M059J (cell line): ENCODE measurements at places on chromosomes 4 and X.
A peak's percentile ranks its signal among the peaks of the same experiment; 100 is the strongest.

DNA sequence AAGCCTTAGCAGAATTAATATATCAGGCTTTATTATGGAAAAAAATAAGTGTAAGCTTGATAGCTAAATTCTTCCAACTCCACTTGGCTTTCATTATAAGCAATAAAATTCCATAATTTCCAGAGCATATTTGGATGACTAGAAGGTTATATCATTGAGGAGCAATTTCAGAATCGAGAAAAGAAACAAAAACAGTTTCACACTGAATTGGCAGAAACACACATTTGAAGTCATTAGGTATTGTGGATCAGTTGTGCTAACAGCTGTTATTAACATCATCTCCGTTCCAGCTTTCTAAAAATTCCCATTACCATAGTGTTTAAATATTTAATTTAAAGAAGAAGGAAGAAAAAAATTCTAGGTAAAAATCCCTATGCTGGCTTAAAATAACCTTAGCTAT is 92.6 kb downstream of the ANTXR2 start:
- no peak for DNase-seq

GRCh38 chr4:112898357-112899141 is 150.9 kb upstream of the ANK2 start:
- DNase-seq = no peak

GRCh38 chrX:41480508-41481260 is 33.5 kb downstream of the NYX start:
- no peak for DNase-seq

DNA sequence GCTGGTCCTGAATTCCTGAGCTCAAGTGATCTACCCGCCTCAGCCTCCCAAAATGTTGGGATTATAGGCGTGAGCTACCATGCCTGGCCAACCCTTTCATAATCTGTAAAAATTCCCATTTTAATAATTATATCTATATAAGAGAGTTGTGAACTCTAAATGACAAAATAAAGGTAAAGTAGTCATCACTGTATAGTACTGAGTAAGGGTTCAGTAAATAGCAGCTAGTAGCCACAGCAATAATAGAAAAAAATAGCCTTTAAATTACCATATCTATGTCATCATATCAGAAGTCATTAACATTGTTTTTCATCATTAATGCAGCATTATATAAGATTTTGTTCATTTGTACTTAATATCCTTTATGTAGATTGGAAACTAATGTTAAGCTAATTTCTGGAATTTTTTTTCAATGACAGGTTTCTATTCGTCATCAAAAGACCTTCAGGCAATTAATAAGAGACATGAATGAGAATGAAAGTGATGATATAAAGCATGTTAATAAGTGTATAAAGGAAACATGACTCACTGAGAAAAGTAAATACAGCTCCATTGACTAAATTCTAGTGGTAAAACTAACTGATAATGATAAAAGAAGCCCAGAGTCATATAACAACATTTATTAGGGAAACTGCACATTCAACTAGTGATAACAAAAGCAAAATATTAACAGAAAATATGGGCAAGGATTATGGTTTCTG is 85.9 kb upstream of the UGT8 start:
- peak; percentile 29 for DNase-seq

DNA sequence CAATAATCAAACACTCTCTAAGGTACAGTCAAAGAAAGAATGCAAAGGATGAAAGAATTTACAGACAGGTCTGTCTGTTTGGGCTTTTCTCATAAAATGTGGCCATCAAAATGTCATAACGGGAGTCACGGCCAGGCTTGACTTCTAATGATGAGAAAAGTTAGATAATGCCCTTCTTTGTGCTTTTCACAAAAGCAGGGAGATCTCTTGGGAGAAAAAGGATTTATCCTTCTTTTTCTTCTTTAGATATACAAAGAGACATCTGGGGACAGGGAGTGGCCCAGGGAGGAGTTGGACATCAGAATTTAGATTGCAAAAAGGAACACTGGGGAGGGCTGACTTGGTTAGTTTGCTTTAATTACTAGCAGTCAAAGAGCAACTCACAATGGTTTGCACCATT is 93.1 kb downstream of the SLC39A8 start:
- DNase-seq = no peak

- DNase-seq = peak; percentile 55
These were observed 32.7 kb upstream of the AMBN start for GRCh38 chr4:70559211-70559830.

DNA sequence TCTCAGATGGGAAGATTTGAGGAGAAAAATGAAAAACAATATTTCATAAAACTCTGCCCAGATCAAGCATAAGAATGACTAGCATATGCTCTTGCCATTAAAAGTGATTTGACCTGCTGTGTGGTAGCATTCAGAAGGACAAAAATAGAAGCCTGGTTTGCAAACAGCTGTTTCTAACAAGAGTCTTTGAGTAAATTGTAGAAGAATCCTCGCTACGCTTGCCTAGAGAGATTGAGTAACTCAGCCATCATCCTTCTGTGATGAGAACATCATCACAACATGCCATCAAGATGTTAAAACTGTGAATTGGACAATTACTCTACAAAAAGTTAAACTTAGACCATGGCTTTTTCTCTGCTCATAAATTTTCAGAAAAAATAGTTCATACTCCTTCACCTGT is 168.9 kb upstream of the PUDP start:
- no peak for DNase-seq

GRCh38 chr4:51895816-51896408 is 53.0 kb downstream of the DCUN1D4 start:
- peak; percentile 56 for DNase-seq

- no peak for DNase-seq
These were observed 127.8 kb upstream of the FRMPD4 start for GRCh38 chrX:12010436-12010835.

DNA sequence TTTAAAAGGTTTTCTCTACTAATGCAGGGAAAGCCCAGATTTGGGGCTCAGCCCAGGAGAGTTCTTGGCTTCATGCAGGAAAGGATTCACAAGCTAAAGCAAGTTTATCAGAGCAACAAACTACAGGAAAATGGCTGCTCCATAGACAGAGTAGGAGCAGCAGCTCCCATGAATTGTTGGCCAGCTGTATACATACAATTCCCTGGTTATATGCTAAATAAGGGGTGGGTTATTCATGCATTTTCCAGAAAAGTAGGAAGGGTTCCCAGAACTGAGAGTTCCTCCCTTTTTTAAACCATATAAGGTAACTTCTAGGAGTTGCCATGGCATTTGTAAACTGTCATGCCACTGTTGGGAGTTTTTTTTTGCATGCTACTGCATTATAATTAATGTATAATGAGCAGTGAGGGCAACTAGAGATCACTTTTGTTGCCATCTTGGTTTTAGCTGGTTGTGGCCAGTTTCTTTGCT is 2.6 kb downstream of the C4orf33 start:
- DNase-seq = peak; percentile 15

DNA sequence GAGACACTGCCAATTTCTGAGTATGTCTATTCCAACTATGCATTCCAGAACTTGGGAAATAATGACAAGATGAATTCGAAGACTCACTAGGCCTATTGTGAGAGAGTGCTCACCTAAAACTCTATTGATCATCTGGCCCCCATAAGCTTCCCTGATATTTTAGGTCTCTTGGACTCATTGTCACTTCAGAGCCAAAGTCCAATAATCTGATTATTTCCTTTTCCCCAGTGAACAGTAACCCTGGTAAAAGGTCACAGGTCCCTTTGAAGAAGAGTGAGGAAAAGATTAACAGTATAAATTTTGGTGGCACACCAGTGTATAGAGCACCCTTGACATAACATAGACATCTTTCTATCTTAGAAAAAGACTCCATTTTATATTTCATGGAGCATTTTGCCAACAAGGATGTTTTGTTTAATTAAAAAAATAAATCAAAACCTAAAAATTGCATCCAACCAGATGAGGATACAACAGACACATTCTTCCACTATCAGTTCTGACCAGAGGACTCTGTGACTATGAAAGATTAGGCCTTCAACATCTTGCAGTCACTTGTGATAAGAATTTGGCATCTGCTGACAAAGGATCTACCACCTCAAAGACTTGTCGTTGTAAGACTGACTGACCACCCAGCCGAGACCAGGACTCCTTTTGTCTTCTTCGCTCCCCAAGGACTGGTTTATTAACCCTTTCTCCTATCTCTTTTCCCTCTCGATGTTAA is 191.9 kb downstream of the MAB21L2 start:
- DNase-seq = no peak

GRCh38 chr4:146288193-146288592 is 73.9 kb downstream of the REELD1 start:
- no peak for DNase-seq

GRCh38 chr4:68218044-68218443 is 27.4 kb downstream of the TMPRSS11B start:
- peak; percentile 3 for DNase-seq

- peak; percentile 84 for DNase-seq
These were observed 159.6 kb downstream of the SOWAHB start for GRCh38 chr4:76738086-76738931.

GRCh38 chr4:104896660-104897645 is 249.7 kb upstream of the TET2 start:
- DNase-seq = peak; percentile 50

DNA sequence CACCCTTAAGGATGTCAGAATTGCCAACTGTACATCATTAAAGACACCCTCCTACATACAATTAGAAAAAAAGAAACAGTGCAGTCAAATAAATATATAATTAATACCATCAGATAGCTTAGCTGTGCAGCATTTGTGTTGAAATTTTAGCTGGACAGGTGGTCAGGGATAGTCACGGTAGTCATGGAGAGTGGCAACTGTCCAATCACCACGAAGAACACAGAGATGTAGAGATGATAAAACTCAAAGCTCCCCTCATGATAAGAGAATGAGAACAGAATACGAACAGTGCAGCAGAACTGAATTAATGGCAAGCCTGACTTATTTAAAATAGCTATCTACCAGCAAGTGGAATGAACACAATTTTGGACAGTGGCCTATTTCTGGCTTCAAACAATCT is 27.2 kb downstream of the SLC39A8 start:
- DNase-seq = no peak

DNA sequence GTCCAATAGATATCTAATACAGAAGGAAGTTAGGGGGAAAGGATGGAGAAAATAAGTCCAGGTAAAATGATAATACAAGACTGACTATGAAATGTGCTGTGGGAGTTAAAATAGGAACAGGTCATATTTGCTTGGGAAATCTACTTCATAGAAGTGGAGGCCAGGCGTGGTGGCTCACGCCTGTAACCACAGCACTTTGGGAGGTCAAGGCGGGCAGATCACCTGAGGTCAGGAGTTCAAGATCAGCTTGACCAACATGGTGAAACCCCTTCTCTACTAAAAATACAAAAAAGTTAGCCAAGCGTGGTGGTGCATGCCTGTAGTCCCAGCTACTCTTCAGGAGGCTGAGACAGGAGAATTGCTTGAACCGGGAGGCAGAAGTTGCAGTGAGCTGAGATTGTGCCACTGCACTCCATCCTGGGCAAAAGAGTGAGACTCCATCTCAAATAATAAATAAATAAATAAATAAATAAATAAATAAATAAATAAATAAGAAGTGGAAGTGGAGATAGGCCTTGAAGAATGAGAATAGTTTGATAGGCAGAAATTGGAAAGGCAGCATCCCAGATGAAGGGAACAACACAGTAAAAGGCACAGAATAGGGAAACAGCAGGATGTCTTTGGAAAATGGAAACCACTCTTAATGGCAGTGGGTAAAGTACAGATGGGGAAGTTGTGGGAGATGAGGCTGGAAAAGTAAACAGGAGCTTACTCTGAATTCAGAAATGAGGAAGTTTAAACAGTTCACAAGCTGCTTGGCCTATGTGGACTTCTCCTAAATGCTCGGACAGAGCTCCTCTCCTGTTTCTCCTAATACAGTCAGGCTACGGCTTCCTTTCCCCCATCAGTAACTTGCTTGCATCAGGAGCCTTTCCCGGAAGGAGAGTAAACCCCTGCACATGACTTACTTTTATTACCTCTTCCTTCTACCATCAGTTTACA is 15.1 kb upstream of the GK start:
- no peak for DNase-seq

GRCh38 chrX:24790166-24790565 is 96.4 kb downstream of the POLA1 start:
- DNase-seq = no peak

DNA sequence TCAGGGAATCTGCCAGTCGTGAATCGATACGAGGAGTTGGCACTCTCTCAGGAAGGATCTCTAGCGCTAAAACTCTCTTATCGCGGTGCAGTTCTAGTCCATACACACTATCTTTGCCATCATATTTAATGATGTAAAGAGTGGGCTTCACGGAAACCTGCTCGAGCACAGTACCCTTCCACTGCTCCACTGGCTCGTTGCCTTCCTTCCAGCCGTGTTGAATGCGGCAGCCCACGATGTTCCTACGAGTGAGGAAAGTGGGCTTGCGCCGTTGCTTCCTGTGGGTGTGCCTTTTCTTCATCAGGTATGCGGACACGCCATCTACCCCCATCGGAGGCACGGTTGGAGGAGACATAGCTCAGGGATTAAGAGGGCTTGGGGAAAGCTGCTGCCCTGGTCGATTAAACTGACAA is 661 bp downstream of the SPIN4 start:
- peak; percentile 57 for DNase-seq

- peak; percentile 14 for DNase-seq
These were observed 327.9 kb downstream of the MAPK10 start for GRCh38 chr4:86031927-86032326.
